ENCODE measurements at places on chromosomes 6 and 20.

GRCh38 chr6:84825461-84825860 lies 61.1 kb upstream of the TBX18 start:
- peak; percentile 80 for DNase-seq

DNA sequence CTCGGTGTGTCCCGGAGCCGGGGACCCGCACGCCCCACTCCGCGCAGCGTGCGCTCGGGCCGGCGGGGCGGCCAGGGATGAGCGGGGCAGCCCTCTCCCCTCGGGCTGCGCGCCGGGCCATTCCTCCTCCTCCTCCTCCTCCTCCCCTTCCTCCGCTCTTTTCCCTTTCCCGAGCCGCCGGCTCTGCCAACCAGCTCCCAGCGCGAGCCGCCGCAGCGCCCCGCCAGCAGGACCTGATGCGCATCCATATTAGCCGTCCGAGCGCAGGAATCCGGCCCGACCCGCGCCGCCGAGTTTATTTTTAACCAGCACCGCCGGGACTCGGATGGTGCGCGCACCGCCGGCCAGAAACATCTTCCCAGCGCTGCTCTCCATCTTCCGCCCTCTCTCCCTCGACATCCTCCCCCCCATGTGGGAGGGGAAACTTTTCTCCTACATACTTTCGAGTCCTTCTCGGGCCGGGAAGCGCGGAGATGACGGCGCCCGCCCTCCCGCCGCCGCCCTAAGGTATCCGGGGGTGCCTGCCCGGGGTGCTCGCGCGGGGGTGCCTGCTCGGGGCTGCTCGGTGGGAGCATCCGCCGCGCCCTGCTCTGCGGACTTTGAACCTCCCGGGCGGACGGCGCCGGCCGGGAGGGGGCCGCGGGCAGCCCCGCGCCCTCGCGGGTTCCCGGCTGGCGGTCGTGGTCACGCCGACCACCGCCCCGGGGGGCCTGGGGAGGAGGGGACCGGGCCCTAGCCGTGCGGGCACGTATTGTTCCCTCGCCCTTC lies 619 bp downstream of the RREB1 start:
- DNase-seq = peak; percentile 52

- DNase-seq = no peak
Observed at GRCh38 chr20:13447385-13448180, 191.1 kb downstream of the TASP1 start.

DNA sequence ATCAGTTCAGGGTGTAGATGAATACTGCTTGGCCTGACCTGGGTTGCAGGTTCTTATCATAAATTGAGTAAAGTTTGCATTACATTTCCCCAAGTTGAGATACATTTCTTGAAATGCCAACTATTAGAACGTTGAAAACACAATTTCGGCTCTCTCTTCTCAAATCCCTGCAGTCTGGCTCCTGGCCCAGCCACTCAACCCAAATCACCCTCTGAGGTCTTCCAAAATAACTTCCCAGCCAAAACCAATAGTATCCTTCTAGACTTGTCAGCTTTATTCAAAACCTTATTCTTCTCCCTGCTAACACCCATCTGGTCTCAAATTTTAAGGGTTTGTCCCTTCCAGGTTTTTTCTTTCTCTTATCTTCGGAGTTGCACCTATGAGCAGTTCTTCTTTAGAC lies 263.6 kb downstream of the EYA4 start:
- no peak for DNase-seq

DNA sequence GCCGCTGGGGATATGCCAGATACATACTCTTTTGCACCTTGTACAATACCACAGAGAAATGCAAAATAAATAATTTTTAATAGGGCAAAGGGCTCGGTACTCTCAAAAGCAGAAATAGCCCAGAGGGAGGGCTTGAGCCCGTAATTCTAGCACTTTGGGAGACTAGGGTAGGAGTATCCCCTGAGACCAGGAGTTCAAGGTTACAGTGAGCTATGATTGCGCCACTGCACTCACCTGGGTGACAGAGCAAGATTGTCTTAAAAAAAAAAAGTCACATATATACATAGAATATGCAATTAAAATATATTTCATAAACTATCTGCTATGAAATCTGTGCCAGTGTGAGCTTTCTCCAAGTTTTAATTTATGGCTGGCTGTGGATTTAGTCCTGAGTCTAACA lies 818 bp upstream of the TRMT11 start:
- DNase-seq = no peak

Data from amniotic epithelial cell (primary cell).